SK-N-MC (cell line): ENCODE measurements at places on chromosomes 13 and 19.
A peak's percentile ranks its signal among the peaks of the same experiment; 100 is the strongest.

- no peak for DNase-seq
These were observed 37.3 kb downstream of the EFNB2 start for GRCh38 chr13:106498158-106498557.

GRCh38 chr19:49820125-49820524 lies 2.0 kb downstream of the MED25 start:
- DNase-seq, result no peak

DNA sequence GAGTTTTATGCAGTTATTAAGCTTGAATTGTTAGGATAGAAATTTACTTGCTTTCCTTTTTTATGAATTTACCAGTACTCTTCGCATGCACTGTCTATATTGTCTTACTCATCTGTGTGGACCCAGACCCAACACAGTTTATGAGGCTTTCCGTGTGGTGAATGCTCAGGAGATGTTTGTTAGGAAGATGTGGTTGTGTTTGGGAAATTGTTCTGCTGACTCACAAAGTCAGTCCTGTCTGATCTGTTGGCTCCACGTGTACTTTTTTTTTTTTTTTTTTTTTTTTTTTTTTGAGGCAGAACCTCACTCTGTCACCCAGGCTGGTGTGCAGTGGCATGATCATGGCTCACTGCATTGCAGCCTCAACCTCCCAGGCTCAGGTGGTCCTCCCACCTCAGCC lies 532.5 kb downstream of the LMO7 start:
- DNase-seq, result no peak

GRCh38 chr19:17605761-17606589 lies 50.5 kb downstream of the COLGALT1 start:
- peak; percentile 66 for DNase-seq

GRCh38 chr19:45972081-45972946 lies 1.4 kb downstream of the NOVA2 start:
- no peak for DNase-seq

- DNase-seq, result no peak
These were observed 67.5 kb downstream of the STARD13 start for GRCh38 chr13:33218020-33218419.

DNA sequence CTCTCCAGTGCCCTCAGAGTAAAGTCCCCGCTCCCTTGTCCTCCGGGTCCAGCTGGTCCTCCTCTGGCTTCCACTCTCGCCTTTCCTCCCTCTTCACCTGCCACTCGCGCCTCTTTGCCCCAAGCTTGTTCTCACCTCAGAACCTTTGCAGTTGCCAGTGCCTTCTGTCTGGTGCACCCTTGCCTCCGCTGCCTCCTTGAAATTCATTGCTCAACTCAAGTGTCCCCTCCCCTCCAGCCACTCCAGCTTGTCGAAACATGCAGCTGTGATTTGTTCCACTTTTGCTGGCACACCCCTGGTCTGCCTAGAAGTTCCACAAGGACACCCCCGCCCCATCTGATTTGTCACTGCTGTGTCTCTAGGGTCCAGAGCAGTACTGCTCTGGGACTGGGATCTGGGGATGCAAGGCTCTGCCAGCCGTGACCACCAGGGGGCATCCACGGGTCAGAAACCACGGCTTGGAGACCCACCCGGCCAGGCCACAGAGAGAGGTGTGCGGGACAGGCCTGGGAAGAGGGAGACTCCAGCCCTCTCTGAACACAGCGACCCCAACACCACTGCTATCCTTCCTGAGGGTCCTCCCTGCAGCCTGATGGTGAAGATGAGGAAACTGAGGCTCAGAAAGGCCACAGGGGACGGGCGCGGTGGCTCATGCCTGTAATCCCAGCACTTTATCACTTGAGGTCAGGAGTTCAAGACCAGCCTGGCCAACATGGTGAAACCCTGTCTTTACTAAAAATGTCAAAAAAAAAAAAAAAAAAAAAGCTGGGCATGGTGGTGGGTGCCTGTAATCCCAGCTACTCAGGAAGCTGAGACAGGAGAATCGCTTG lies 49.9 kb downstream of the AP1M1 start:
- no peak for DNase-seq

DNA sequence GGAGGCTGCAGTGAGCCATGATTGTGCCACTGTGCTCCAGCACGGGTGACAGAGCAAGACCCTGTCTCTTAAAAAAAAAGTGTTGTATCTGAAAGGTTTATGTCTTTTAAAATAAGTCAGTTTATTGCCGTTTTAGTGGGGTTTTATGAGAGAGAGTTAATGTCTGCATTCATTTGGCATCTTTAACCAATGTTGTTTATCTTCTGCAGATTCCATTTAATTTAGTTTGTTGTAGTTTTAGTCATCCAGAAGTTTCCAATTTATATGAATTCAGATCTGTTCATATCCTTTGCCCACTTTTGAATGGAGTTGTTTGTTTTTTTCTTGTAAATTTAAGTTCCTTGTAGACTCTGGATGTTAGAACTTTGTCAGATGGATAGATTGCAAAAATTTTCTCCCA lies 36.7 kb upstream of the LPAR6 start:
- no peak for DNase-seq

DNA sequence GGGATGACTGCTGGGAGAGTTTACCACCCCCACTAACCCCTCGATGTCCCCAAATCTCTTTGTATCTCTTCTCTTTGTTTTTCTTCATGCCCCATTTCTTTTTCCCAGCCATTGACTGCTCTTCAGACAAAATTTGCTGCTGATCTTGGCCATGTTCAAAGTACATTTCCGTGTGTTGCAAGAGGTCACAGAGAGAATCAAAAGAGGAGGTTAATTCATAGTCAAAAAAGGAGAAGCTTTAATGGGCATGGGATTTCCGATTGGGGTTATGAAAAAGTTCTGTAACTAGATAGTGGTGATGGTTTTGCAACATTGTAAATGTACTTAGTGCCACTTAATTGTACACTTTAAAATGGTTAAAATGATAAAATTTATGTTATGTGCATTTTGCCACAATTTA lies 121.1 kb downstream of the FLT1 start:
- DNase-seq, result no peak

DNA sequence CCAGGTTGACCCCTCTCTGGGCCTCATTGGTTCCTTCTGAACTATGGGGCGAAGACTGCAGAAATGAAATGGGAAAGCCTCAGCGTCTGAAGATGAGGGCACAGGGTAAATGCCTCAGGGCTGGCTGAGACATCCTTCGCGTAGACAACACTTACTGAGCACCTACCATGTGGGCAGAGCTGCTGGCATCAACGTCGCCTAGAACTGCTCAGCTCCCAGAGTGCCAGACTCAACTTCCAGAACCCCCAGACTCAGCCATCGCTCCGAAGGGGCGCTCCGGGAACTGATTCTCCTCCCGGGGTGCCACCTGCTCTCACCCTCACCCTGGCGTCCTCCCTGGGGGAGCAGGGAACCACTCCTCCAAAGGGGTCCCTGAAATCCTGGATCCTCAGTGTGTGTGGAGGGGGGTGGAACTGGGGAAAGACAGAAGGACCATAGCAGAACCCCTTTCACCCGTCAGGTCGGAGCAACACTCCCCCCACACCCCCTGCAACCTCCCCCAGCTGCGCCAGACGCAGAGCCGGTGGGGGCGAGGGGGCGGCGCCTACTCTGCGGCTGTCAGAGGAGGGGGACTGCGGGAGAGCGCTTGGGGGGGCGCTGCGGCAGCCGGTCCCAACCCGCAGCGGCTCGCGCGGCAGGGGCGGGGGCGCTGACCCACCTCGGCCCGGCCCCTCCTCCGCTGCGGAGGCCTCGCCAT lies 8.2 kb upstream of the NFIC start:
- DNase-seq, result no peak

DNA sequence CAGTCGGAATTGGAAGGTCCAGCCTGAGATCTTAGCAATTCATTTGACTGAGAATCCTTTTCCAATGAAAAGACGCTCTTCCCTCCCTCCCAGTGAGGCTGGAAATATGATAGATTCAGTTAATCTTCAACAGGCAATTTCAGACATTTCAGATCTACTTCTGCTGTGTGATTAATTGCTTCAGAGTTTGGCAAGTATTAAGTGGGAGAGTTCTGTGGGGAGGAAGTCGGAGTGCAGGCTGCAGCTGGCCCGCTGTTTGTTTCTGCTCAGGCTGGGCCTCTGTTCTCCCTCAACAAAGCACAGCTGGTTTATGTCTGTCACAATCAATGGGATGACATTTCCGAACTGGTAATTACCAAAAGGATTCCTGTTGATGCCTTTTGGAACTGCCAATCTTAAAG lies 178.2 kb downstream of the NDFIP2 start:
- no peak for DNase-seq

- no peak for DNase-seq
These were observed 498.4 kb upstream of the ARGLU1 start for GRCh38 chr13:107066355-107066754.

- no peak for DNase-seq
These were observed 10.6 kb downstream of the CAPN12 start for GRCh38 chr19:38733493-38734175.

DNA sequence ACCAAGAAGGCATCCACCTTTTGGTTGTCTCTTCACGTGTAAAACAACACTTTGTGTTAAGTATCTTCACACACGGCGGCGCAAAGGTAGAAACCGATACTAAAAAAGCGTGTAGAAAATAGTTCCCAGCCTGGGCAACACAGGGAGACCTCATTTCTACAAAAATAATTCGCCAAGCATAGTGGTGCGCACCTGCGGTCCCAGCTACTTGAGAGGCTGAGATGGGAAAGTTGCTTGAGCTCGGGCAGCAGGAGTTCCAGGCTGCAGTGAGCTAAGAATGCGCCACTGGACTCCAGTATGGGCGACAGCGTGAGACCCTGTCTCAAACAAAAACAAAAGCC lies 573 bp upstream of the ERCC5 start:
- DNase-seq, result no peak

DNA sequence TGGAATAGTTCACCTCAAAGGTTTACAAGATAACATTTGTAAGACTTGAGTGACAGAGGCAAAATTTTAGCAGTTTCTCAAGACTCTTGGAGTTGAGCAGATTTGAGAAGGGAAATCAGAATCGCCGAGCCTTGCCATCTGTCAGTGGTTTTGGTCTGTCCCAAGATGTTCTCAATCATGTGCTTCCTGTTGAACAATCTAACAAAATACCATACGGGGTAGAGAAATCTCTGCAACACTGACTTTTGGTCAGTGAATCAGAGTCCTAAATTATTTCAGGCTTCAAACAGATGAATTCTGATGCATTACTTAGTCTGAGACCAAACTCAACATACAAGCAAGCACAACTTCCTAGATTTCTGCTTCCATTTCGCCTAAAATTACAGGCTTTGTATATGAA lies 3.8 kb downstream of the KCTD12 start:
- DNase-seq, result no peak

DNA sequence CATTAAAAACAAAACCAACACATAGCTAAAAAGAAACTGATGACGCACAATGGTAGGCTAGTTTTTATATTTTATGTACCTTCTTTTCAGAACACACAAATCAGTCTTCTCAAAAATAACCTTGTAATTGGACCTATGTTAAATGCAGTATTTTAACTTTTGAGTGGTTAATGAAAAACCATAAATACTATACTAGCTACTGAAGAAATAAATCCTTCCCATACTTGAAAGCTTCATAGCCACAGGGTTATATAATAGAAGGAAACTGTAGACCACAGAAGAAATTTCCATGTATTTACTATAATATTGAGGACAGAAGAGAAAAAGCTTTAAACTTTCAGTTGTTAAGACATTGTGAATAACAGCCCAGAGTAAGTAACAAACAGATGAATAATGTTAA lies 1094.3 kb upstream of the SLC10A2 start:
- DNase-seq, result no peak

- no peak for DNase-seq
These were observed 846 bp downstream of the RPL13A start for GRCh38 chr19:49488046-49488862.
